ENCODE measurements at places on chromosomes 3 and 15. TPM values are rescaled to one million over a fixed set of nuclear protein-coding genes. Genes with fewer than 3 reads are reported as not detected.

The CTXN2 gene
- polyA plus RNA-seq, result 0.12 TPM

The CCR8 gene
- not detected for polyA plus RNA-seq

The GOLGA8G gene
- polyA plus RNA-seq, result 0.08 TPM

The SELENOK gene
- polyA plus RNA-seq, result 64.7 TPM

The PLD1 gene
- polyA plus RNA-seq, result 15.7 TPM

The GOLGA8O gene
- 0.18 TPM for polyA plus RNA-seq

The DNAH1 gene
- 14.8 TPM for polyA plus RNA-seq

The MYO5C gene
- polyA plus RNA-seq, result 32.7 TPM

The GHRL gene
- polyA plus RNA-seq, result 2.7 TPM

The AADACL2 gene
- not detected for polyA plus RNA-seq

DNA sequence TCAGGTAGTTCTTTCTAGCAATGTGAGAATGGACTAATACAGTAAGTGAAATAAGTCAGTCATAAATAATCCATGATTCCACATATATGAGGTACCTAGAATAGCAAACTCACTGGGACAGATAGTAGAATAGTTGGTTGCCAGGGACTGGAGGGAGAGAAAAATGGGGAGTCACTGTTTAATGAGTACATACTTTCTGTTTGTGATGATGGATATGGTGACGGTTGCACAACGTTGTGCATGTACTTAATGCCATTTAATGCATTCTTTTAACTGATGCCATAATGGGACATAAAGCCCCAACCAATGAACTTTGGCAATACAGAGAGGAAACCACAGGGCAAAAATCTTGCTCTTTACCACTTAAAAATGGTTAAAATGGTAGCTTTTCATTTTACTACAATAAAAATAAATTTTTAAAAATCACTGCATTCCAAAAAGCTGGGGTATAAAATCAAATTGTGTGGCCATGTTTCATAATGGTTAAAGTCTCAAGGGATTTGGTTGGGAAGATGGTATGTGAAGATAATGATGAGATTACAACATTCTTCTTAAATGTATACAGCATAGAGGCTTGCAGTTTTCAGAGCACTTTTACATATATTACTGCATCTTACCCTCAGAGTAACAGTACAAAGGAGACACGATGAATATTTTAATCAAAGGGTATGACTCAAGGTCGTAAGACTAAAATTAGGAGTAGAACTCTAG is 45.2 kb downstream of the ADAM10 start:
- no peak for DNase-seq

DNA sequence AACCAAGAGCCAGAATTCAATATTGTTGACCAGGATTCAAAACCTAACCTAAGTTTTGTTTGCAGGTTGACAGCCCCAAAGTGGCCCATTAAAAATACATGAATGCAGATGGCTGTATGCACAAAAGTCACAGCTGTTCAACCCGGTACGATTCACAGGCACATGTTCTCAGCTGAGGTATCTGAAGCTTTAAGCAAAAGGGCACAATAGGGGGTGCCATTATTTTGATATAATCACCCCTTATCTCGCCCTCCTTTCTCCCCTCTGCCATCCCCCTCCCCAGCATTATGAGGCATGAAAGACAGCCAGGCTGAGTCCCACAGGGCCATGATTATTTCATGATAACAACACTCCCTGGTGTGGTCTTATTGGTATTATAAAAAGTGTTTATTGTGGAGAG is 264.9 kb downstream of the EBLN2 start:
- no peak for DNase-seq

DNA sequence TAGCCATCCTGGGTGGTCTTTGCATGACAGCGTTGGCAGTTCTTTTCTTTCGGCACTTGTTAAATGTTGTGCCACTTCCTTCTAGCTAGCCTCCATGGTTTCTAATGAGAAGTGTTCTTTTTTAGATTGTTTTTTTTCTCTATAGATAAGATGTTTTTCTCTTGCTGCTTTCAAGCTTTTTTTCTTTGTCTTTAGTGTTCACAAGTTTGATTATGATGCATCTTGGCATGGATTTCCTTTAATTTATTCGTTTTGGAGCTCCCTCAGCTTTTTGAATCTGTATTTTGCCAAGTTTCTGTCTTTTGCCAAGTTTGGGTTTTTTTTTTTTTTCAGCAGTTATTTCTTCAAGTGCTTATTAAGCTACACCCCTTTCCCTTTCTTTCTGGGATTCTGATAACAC is 53.1 kb downstream of the TM2D3 start:
- DNase-seq, result no peak

GRCh38 chr3:105997800-105998526 is 129.2 kb upstream of the CBLB start:
- DNase-seq, result no peak

- no peak for DNase-seq
These were observed 31.1 kb downstream of the ADAMTS17 start for GRCh38 chr15:100310513-100311153.

- DNase-seq, result no peak
These were observed 50.2 kb downstream of the CHP1 start for GRCh38 chr15:41281236-41281635.

DNA sequence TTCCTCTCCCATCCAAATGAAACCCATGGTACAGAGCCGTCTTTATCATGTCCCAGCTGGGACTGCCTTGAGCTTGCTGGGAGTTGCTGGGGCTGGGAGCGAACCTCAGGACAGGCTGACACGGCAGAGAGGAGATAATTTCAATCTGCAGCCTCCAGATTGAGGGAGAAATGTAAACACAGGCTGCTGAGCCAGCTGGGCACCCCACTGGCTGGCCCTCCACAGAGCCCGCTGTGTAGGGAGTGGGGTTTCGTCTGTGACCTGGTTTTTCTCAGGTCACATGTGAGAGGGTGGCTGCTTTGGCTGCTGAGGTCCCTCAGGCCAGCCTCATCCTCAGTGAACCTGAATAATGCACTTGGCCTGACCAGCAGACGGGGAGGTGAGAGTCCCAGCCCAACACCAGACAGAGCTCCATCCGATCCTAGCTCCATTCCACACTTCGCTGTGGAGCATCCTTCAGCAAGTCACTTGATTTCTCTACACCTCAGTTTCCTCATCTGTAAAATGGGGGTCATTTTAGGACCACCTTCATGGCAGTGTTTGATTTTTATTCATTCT is 121.6 kb upstream of the MRPS22 start:
- no peak for DNase-seq

DNA sequence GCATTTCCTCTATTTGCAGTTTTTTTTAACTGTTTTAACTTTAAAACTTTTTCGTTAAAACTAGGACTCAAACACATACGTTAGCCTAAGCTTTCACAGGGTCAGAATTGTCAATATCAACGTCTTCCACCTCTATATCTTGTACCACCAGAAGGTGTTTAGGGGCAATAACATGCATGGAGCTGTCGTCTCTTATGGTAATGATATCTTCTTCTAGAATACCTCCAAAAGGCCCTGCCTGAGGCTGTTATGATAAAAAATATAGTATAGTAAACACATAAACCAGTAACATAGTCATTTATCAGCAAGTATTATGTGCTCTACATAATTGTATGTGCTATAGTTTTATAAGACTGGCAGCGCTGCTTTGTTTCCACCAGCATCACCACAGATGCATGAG is 76.3 kb upstream of the MLF1 start:
- no peak for DNase-seq

DNA sequence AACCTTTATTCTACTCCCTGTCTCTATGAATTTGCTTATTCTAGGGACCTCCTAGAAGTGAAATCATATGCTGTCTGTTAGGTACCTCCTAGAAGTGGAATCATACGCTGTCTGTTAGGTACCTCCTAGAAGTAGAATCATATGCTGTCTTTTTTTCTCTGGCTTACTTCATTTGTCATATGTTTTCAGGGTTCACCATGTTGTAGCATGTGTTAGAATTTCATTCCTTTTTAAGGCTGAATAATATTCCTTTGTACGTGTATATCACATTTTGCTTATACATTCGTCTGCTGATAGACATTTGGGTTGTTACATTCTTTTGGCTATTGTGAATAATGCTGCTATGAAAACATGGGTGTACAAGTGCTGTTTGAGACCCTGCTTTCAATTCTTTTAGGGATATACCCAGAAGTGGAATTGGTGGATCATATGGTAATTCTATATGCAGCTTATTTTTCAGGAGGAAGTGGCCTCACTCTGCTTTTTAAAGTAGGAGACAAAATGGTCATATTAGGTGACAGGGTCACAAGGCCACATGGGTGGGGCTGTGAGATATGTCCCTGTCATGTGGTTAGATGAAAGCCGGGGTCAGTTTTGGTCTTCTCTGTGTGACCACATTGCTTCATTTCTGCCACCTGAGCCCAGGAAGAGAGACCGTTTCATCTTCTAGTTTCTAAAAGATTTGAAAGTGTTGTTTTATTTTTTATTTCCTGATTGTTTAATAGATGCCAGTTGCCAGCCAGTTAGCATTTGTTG is 76.7 kb downstream of the FLNB start:
- DNase-seq, result no peak

DNA sequence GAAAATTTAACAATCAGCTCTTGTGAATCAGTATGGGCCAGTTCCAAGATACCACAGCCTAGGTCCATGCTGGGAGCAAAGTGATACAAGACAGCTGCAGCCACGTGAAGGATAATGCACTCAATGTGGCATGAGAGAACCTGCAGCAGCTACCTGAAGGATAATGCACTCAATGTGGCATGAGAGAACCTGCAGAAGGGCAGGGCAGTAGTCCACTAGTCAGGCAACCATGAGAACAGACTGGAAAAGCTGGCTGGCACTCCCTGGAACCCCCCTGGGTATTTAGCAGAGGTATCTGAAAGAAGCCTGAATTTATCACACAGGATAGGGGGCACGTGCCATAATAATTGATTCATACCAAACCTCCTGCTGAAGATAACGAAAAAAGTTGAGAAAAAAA is 237.6 kb downstream of the ATP8B4 start:
- DNase-seq, result no peak

DNA sequence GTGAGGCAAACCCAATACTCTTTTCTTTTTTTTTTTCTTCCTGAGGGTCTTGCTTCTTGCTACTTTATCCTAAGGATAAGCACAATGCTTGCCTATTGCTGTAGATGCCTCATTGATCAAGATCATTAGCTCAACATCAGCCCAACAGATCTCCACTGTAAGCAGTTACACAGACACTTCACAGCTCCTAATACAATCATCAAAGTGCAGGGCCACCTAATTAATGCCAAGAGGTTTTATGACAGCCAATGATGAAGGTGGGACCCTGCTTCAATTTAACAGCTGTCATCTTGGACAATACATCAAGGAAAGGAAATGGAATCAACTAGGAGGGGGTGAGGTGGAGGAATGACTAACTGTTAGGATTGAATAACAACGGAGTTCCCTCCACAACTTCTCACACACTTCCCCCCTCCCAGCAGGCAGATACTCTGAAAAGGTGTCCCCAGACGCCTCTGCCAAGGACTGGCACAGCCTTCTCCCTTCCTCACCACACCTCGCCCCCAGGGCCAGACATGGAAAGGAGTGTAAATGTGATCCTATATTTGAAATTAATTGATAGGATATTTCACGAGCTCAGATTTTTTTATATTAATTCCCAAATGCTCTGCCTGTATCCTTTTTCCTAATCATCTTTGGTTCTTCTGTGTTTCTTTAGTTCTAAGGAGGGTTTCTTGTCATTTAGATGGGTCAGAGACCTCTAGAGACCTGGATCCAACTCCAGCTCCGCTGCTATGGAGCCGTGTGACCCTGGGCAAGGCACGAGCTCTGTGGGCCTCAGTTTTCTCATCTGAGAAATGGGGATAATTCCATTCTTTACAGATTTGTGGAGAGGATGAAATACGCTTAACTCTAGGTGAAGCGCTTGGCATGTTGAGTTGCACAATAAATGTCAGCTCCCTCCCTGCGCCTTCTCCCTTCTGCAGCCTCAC is 1.2 kb downstream of the DCLK3 start:
- DNase-seq, result no peak

- DNase-seq, result peak; percentile 53
These were observed 117.4 kb downstream of the TIGIT start for GRCh38 chr3:114411190-114411668.

DNA sequence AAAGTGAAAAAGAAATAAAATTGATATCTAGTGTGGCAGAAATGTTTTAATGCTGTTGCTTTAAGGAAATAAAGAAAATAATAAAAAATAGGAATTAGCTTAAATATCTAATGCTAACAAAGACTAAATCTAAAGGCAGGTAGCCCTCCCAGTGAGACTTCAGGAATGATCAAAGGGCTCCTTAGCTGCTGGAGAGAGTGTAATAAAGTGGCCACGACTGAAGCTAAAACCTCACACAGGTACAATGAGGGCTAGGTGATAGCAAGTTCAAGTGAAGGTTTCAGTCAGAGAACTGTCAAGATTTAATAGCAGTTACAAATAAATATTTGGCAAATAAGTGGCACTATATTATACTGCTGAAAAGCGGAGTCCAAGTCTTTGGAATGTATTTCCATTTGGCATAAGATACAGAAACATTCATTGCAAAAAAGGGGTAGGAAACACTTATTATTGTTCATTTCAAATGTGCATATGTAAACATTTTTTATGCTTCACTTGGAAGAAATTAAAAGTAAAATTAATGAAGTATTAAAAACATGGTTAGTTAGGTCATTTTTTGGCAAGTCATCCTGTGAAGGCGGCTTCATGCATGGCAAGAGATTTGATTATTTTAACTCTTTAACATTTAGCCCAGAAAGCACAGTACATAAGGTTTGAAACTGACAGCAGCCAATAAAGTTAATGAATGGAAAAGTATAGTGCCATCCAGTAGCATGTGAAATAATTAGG is 168.2 kb downstream of the ECT2 start:
- no peak for DNase-seq

- DNase-seq, result no peak
These were observed 28.1 kb upstream of the LRRN1 start for GRCh38 chr3:3771094-3771493.

DNA sequence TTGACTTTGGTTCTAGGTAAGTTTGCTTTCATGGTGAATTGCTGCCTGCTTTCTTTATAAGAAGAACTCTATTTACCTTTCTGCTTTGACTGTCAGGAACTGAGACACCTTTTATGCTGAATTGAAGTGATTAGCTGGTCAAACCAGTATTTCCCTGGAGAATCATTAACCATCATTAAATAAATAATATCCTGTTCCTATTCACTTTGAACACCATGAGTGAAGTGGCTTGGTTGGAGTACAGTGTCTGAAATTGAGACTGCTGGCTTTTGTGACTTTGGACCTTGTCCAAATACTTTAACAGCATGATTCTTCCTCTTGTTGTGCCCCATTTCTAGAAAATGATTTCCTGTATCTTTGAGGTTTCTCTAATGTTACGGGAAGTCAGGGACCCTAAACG is 5.6 kb upstream of the TMEM62 start:
- no peak for DNase-seq

GRCh38 chr3:122974764-122975162 is 52.8 kb downstream of the SEMA5B start:
- DNase-seq, result no peak

DNA sequence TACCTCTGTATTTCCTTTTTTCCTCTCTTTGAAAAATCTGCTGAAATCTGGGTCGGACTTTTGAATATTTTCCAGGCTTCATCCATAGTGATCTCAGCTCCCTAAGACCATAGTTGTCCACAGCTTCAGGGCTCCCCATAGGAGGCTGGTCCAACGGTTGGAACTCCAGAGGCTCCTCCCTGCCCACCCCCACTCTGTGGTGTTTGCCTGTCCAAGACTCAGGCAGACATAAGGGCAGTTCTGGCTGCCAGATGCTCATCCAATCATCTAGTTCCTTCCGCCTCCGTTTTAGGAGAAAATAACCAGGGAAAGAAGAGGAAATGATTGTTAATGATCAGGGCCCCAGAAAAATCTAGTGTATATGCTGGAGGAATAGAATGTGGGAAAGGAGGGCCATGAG is 27.9 kb upstream of the PRTG start:
- DNase-seq, result no peak

Measured in left kidney (tissue), 8 donors.